D341Med (cell line): ENCODE measurements at places on chromosomes 7 and 10.
A peak's percentile ranks its signal among the peaks of the same experiment; 100 is the strongest.

DNA sequence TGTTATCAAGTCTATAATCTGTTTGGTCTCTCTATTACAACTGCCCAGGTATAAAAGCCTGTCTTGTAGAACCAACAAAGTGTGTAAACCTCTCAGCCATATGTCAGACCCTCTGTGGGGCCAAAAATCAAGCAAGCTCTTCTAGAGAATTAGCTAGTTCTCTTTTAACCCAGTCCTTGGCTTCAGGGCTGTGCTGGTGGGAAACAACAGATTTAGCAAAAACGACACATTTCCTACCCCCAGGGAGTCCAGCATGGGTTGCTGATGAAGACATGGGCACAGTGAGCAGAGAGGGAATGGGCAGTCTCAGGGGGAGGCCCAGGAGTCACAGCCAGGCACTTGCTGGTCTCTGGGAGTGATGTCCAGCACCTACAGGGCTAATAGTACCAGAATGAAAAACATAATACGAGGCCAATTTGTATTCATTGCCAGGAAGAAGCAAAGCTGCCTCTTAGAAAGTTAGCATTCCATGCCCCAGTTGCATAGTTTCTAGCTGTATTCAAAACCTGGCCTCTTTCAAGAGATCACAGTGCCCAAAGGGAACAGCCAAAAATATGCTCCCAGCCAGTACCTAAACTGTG lies 80.1 kb downstream of the FRMD4A start:
- no peak for DNase-seq

GRCh38 chr7:151166629-151167196 lies 781 bp downstream of the GBX1 start:
- no peak for DNase-seq

- DNase-seq = no peak
Measured at GRCh38 chr10:31751051-31751737, 177.4 kb downstream of the ARHGAP12 start.

DNA sequence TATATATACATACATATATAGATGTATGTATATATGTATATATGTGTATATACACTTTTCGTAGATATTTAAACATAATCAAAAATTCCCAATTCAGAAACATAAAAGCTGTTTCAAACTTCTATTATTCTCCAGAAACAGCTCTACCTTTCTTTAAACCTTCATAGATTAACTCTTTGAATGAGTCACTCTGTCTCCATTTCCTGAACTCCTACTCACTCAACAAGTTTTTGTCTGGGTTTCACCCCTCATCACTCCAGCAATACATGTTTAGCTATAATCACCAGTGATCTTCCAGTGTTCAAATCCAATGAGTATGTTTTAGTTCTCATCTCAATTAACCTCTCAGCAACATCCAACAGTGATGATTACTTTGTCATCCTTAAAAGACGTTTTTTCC lies 9.6 kb downstream of the DGKB start:
- no peak for DNase-seq

DNA sequence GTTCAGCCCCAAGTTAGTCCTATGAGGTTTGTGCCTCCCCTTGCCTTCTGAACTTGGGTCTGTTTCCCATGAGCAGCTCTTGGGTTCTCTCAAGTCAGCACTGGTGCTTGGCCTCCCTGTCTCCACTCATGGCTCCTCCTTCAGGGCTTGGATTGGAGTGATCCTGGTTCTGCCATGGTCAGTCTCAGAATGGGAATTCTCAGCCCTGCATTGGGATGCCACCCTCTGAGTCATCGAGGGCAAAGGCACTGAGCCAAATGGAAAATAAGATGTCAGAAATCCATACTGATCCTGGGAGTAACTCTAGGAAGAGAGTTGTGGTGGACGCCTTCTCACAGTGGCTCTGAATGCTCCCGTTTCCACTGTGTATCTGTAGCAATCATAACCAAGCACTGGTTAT lies 233.4 kb upstream of the HABP2 start:
- no peak for DNase-seq

GRCh38 chr10:44952779-44953231 lies 6.8 kb upstream of the RASSF4 start:
- DNase-seq = no peak

DNA sequence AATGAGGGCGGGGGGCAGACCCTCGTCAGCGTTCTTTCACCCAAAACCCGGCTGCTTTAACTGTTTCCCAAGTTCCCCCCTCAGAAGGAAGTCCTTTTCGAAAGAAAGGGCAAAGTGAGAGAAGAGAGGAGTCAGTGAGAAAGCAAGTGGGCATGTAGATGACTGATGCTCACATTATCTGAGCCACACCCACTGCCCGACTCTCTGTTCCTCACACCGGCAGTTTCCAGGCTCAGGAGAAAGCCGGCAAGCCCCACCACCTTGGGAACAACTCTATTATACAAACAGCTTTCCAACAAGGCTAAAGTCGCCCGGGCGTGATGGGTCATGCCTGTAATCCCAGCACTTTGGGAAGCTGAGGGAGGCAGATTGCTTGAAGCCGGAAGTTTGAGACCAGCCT lies 23.1 kb downstream of the RCC1L start:
- no peak for DNase-seq

GRCh38 chr7:146754385-146754784 lies 637.8 kb downstream of the CNTNAP2 start:
- no peak for DNase-seq

GRCh38 chr7:978416-979091 lies 3.2 kb upstream of the COX19 start:
- no peak for DNase-seq

- DNase-seq = no peak
Measured at GRCh38 chr10:21508706-21509331, 16.7 kb downstream of the SKIDA1 start.

GRCh38 chr10:12513003-12513365 lies 163.6 kb downstream of the CAMK1D start:
- DNase-seq = no peak

DNA sequence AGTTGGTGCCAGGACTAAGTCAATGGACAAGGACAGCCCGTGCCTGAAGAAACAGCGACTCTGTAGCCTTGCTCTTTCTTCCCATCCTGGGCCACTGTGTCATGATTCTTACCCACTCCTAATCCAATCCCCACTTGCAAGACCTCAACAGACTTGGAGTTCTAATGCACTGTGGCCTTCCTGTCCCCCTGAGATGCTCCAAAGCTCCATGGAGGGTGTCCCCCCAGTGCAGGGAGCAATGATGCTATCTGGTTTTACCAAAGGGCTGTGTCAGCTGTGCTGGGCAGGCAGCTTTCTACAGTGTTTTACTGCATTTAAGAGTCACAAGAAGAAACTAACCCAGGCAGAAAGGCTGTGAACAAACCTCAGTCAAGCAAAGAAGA lies 108.1 kb downstream of the PRKAG2 start:
- DNase-seq = no peak

GRCh38 chr10:57716884-57717283 lies 550.8 kb downstream of the IPMK start:
- peak; percentile 43 for DNase-seq

DNA sequence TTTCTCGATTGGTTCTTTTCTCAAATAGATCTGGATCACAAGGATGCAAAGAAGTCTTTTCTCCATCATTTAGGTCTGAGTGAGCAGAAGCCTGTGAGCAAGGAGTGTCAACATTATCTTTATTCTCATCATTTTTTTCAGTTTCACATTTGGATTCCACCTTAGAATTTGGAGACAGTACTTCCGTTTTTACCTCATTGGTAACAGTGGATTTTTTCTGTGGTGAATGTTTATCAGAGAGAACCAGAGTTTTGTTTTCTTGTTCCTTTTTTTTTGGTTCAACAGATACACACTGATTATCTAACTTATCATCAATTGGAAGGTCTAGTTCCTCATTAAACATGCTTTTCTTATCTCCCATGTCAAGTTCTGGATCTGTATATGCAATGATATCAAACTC lies 151.3 kb downstream of the GALNT11 start:
- DNase-seq = no peak

DNA sequence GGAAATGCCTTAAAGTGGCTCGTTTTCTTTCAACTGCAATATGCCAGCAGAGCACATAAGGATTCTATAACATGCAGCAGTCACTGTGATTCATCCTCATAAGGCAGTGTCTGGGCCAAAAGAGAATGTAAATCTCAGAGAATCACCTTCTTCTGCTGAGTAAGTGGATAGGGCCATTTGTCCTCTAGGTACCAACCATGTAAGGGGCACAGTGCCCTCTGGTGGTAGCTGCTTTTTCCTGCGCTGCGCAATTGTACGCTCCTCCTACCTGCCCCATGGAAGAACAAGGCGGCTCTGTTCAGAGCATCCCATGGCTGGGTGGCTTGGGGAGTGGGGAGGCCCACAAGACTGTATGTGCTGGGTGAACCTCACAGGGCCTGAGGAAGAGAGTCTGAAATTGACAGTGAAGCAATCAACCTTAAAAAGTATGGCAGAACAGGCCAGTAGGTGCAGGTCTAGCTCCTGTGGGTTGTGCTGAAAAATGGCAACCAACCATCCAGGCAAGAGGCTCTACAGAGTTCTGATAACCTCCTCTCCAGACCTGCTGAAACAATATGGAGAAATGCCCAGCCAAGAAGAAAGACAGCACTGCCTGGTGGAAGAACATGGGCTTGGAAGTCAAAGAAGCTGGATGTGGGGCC lies 78.6 kb upstream of the C10orf90 start:
- peak; percentile 57 for DNase-seq

DNA sequence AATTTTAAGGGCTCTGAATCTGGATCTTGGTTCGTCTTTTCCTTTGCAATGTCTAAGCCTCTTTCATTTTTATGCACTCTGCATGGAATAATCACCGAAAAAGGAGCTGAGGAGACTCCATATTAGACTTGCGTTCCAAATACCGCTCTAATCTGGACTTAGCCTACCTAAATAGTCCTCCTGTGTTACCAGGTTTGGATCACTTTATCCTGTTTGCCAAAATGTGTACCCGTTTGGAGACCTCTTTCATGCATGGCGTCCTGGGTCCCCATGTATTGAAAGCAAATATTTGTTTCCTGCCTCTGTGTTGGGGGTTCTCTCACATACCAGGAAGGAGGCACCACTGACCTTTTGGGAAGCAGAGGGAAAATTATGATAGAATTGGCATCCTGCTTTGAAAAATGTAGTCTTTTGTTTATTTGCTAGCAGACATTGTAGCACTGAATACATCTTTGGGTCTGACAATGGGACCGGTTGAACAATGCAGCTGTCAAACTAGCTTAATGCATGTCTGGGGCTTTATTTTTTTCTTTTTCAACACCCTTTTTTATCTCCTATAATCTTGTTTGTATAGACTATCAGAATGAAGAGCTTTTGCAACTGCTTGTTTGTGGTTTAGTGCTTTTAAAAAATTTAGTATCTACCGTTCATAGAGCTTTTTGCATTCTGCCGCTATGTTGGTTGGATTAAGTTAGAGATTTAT lies 11.8 kb upstream of the CELF2 start:
- DNase-seq = no peak

DNA sequence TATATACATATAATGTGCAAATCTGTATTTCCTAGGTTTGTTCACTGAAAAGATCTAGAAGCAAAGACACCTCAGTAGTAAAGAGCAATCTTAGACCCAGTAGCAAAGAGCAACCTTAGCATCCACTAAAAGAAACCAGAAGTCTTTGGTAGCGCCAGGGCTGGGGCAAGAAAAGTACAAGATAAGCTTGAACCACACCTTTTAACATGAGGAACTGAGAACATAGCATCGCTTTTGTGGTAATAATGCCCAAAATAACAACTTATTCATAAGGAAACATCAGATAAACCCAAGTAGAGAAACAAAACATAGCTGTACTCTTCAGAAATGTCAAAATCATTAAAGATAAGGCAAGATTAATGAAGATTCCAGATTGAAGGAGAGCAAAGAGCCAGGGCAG lies 173.4 kb downstream of the IMMP2L start:
- no peak for DNase-seq

DNA sequence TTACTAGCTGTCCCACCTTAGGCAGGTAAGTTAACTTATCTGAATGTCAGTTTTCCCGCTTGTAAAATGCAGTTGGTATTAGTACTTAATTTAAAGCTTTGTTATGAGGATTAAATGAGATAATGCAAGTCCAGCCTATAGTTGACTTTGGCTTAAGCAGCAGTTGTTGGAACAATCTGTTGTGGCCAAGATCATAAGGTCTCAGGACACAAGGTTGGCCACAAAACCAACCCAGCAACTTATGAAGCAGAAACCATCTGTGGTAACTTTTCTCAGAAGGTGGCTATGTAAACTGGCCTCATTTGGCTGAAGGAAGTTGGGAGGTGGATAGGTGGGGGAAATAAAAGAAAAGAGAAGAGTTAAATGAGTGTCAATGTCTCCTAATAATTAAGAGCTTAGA lies 29.4 kb downstream of the ENTPD1 start:
- no peak for DNase-seq

- DNase-seq = peak; percentile 43
Measured at GRCh38 chr7:70406186-70406949, 725.6 kb upstream of the GALNT17 start.

DNA sequence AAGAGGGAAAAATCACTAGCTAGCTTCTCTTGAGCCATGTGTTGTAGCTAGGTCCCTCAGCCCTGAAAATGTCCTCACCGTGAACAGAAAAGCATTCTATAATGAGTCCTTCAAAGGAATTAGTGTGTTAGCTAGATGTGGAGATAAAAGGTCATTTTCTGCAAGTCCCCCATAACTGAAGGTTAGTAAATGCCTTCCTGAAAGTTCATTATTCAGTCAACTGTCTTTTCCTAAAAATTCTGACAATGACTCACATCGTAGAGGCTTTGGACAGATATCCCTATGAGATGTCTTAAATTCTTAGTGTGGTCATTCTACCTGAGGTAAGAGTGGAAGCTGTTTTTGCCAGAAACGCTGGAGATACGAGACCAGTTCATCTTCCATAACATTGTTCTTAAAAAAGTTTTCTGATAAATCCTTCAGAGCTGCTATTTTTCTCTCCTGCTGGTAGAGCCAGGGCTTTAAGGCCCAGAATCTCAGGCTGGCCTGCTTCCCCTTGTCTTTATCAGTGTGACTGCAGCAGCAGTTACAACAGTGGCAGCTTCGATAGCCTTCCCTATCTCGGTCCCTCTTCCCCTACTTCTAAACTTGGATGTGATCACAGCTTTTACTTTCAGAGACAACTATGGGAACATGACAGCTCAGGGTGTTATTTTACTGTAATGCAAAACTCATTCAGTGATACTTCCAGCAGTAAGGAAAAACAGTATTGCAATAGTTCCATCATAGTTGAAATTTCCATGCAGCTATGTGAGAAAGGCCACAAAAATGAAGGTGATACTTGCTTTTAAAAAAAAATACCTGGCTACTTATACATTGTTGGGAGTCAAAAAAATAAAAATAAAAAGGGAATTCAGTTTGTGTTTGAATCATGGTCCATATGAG lies 37.3 kb upstream of the PRKAR2B start:
- DNase-seq = no peak

DNA sequence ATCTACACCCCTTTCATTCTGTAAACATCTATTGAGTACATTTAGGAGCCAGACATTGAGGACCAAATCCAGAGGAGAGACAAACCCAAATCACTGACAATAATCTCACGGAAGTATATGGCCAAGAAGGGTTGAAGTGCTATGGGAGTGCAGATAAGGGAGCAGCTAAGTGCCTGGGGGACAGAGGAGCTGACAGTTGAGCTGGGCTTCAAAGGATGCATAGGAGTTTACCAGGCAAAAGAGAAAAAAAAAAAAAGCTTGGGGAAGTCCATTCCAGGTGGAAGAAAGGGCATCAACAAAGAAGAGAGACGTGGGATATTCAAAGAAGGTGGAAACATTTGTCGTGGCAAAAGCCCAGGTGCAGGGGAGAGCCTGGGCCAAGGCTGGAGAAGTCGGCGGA lies 60.5 kb upstream of the NANOS1 start:
- no peak for DNase-seq
